ENCODE measurements at places on chromosomes 4 and X.

DNA sequence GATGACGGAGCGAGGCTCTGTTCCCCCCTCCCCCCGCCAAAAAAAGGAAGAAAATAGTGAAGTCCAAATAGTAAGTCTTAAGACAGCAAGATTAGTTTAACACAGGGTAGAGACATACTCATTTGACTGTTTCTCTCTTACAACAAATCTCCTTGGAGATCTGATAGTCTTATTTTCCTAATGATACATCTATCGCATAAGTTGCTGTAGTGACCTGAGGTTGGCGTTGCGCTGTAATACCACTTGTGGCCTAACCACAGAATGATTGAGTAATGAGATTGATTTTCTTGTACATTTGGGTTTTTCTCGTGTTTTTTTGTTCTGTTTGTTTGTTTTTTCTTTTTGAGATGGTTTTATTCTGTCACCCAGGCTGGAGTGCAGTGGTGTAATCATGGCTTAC is 27.2 kb downstream of the OCIAD1 start:
- no peak for DNase-seq

- no peak for DNase-seq
Measured at GRCh38 chr4:19592391-19592790, 659.3 kb upstream of the SLIT2 start.

DNA sequence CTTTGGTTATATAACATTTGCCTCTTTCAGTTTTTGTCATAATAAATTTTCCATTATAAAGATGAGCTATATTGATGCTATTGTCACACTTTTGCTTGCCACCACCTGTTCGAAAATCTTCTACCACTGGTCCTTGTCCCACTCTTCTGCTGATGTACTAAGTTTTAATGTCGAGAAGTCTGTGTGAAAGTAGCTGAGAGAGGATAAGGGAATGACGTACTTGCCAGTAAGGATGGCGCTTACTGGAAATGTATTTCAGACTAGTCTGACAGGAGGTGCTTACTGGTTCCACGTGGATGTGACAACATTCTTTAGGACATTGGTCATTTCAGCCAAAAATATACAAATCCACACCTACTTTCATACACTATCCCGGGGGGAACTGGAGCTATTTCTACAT is 132.7 kb upstream of the NR3C2 start:
- DNase-seq: no peak

- no peak for DNase-seq
Measured at GRCh38 chrX:32041181-32041580, 969.3 kb upstream of the FTHL17 start.

DNA sequence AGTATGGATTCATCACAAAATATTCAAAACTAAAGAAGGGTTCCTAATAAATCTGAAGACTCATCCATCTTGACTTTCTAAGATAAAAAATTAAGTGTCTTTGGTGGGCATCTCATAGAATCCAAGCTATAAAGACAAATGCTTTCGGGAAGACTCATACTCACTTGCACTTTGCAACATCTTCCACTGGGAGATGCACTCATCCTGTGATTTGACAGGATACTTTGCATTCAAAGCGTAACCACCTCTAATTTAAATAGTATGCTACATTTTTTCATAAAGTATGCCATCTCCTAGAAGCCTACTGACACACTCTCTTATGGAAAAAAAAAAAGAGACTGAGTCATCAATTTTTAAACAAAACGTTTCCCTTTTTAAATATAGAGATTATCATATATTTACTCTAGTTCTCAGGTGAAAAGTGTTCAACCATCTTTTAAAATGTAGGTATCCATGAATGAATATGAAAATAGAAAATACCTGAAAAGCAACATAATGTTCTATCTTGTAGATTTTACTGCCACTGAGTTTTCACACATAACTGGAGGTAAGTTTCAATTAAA is 119.6 kb downstream of the KLHL13 start:
- DNase-seq: no peak

DNA sequence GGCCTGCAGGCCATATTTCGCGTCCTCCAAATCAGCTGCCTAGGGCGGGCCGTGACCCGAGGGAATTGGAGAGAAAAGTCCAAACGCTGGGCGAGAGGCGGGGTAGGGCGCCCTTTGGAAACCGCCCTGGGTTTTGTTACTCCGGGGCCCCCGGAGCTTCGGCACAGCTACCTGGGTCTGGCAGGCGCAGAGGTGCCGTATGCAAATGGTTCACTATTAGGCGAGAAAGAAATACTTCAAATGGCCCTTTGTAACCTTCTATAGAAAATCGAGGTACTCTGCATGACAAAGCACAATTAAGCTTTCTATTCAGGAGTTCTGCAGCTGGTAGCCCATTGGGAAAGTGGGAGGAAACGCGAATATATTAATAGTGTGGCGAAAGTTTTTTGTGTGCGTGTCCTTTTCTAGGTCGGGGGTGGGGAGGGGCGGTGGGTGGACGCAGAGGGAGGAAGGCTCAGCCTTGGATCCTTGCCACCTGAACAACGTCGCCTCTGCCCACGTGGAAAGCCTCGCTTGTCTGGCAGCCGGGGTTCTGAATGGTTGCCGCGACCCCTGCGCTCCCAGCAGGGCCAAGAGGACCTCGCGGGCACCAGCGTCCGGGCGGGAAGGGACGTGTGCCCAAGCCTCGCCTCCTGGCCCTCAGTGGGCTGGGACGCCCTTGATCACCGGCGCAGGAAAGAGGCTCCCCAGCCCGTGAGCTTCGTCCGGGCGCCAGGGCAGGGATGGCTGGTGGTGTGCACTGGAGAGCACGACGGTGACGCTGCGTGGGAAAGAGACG is 9.5 kb downstream of the GSX2 start:
- DNase-seq: no peak

DNA sequence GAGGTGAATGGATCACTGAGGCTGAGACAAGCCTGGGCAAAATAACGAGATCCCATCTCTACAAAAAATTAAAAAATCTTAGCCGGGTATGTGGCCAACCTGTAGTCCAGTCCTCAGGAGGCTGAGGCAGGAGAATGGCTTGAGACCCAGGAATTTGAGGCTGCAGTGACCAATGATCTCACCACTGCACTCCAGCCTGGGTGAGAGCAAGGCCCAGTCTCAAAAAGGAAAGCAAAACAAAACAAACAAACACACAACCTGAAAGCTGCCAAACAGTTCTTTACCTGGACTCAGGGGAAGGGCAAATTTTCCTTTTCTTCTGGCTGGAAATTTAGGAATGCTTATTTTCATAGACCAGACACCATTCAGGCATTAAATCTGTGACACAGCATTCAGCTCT is 163.1 kb upstream of the FAT1 start:
- DNase-seq: no peak

DNA sequence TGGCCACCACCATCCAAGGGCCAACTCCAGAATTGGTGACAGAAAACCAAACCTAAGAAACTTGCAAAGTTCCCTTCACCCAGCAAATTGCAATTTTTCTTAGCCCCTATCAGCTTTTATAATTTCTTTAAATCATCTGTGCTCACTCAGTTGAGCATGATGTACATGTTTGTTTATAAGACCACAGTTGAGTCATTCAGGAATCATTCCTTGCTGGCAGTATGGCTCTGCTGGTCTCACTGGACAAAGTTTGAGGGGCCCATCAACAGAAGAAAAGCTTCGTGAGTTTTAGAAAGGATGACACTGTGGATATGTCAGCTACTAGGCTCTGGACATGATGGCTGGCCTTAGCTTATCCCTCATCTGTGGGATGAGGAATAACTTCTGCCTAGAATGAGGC is 4.0 kb downstream of the TRPC5 start:
- no peak for DNase-seq

DNA sequence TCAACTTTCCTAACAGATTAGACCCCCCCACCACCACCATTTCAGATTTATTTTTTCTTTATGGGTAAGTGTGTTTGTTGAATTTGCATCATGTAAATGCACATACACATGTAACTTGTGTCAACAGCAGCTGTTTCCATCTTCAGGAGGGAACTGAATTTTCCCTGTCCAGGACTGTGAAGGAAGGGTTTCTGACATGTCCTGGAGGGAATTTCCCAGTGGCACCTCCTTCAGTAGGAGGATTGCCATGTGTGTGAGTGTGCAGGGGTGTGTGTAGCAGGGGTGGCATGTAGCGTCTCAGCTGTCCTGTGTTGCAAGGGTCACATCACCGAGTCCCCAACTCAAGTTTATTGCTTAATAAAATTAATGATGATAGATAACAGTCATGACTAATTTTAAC is 19.7 kb downstream of the HERC6 start:
- DNase-seq: no peak

GRCh38 chr4:153013202-153013977 is 77.3 kb downstream of the FHDC1 start:
- no peak for DNase-seq

- DNase-seq: no peak
Measured at GRCh38 chrX:31165241-31166035, 93.6 kb upstream of the FTHL17 start.

GRCh38 chrX:142312591-142312990 is 107.5 kb upstream of the MAGEC2 start:
- no peak for DNase-seq

DNA sequence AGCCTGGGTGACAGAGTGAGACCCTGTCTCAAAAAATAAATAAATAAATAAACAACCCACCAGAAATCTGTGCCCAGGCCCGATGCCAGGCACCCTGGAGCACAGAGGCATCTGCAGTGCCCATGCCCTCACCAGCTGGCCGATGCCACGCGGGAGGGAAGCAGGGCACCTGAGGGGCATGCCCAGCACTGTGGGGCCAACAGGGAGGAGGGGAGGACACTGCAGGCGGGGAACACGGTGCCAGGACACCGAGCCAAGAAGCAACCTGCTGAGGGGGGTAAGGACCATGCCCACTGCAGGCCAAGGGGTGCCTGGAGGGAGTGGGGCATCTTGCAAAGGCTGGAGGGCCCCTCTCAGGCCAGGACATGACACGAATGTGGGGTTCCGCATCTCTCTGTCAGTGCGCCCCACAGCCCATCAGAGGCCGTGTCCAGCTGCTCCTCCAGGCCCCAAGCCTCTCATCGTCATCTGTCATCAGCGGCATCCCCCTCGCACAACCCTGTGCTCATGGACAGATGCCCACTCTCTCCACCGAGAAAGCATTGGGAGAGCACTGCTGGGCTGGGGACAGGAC is 13.3 kb upstream of the DUSP9 start:
- no peak for DNase-seq

- no peak for DNase-seq
Measured at GRCh38 chr4:108255203-108255747, 86.5 kb upstream of the LEF1 start.

- DNase-seq: no peak
Measured at GRCh38 chr4:84574069-84574720, 8.7 kb upstream of the CDS1 start.

DNA sequence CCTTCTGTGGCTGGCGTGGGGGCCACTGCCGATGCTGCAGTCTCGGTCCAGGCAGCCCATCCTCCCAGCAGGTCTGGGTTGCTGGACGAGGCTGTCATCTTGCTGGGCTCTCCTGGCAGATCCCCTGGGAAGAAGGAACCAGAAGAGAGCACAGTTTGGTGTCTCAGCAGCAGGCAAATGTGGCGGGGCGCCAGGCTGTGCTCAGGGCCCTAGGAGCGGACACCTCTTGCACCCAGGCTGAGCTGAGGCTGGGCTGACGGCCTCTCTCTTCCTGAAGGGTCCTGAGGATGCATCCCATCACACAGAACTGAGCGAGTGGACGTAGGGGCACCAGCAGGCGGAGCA is 39.2 kb upstream of the CPLX1 start:
- DNase-seq: no peak

DNA sequence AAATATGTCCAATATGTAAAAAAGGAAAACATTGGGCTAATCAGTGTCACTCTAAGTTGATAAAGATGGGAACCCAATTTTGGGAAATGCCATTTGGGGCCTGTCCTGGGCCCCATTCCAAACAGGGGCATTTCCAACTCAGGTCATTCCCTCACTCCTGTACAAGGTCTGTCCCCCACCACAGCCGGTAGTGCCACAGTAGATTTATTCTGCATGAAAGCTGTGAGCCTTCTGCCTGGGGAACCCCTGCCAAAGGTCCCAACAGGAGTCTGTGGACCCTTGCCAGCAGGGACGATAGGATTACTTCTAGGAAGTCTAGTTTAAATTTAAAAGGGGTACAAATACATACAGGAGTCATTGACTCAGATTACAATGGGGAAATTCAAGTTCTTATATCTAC is 317.6 kb upstream of the GNPDA2 start:
- DNase-seq: no peak

DNA sequence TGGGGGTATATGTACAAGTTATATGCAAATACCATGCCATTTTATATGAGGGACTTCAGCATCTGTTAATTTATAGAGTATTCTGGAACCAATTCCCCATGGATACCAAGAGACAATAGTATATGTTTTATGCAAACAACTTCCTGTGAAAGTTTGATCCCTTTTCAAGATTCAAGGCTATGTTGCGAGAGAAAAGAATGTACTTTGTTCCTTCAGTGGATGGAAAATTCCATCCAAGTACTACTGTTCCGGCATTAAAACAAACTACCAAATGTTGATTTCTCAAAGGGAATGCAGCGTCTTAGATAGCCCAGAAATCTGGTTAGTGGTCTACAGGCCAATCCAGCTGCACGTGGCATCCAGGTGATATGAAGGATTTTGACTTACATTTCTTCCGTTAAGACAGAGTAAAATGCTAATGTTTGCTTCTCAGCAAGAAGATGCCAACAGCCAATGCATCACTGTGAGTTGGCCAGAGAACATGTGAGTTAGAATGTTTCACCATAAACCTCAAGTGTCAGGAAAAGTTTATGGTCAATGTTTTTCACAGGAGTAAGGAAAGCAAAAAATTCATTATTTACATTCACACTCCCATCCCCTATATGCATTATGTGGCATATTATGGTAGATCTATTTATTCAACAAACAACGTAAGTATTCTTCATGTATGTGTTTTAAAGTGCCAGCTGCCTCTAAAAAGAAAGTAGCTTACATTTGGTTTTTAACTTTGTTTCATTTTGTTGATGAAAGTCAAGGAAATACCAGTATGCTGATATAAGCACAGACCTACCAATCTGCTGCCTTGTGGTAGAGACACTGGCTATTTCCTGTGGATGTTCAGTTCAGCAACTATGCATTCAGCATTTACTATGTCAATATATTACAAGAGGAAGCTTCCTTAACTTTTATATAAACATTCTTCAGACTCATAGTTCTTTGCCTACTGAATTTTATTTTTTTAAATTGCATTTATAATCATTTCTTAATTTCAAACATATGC is 44.4 kb downstream of the METTL14 start:
- DNase-seq: no peak

DNA sequence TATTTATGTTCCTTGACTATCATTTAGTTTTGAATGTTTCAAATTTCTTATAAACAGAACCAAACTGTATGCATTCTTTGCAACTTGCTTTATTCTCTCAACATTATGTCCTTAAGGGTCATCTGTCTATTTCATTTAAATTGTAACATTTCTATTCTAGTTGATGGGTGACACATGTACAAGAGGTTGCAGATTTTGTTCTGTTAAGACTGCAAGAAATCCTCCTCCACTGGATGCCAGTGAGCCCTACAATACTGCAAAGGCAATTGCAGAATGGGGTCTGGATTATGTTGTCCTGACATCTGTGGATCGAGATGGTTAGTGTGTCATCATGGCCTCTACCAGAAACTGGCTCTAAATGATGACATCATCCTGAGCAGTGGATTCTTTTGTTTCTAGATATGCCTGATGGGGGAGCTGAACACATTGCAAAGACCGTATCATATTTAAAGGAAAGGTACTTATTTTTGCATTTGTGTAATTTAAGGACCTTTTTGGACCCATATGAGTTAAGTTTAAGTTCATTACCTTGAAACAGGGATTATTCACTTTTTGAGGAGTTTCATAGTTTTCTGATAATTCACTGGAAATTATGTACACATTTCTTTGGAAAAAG is 6.1 kb downstream of the LIAS start:
- no peak for DNase-seq

Data from stimulated activated CD4-positive, alpha-beta T cell treated with anti-CD3 and anti-CD28 coated beads, Interleukin-2, amount 100 ng/mL, for 4 hours (primary cell).